ENCODE measurements at places on chromosomes 4 and X.

- DNase-seq: no peak
Measured at GRCh38 chr4:14868426-14869395, 133.6 kb upstream of the CPEB2 start.

DNA sequence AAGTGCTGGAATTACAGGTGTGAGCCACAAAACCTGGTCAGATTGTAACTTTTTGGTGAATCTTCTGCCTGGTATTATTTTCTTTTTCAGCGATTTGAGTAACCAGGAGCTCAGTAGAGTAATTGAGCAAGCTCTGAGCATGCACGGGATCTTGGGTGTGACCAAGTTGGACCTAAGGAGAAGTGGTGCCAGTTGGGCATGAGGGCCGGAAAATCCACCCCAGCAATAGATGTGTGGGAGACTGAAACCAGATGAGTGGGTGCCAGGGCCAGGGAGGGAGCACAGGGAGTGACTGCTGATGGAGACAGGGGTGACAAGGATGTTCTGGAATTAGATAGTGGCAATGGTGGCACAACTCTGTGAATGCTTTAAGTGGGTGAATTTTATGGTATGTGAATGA, 3.7 kb upstream of the CCNQ start:
- DNase-seq: no peak

DNA sequence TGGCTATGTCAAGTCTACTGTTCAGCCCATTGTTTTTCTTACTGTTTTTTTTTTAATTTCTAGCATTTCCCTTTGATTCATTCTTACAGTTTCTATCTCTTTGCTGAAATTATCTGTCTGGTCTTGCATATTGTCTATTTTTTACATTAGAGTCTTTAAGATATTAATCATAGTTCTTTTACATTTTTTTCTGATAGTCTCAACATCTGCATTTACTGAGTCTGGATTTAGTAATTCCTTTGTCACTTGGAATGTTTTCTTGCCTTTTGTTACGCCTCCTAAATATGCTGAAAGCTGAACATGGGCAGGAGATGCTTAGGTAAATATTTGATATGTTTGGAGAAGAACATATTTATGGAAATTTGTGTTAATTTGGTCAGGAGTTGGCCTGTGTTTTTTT, 10.4 kb downstream of the JADE3 start:
- no peak for DNase-seq

- DNase-seq: no peak
Measured at GRCh38 chrX:138484451-138484850, 227.1 kb downstream of the FGF13 start.

DNA sequence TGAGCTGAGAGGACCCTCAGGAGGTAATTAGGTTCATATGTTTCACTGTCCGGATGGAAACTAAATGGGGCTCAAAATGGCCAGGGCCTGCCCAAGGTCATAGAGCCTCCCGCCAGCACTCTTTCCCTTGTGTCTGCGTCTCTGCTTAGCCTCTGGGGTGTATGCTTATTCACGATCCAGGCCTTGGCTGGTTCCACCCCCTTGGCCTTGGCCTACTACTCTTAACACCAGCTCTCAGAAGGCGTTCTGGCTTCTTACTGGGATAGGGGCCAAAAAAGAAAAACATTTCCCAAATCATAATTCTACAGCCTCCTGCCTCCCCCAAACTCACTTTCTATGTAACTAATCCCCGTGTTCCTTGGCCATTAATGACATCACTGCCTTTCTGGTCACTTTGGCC, 68.8 kb downstream of the RTL5 start:
- no peak for DNase-seq

- DNase-seq: no peak
Measured at GRCh38 chrX:129512409-129512808, 10.9 kb downstream of the SMARCA1 start.

DNA sequence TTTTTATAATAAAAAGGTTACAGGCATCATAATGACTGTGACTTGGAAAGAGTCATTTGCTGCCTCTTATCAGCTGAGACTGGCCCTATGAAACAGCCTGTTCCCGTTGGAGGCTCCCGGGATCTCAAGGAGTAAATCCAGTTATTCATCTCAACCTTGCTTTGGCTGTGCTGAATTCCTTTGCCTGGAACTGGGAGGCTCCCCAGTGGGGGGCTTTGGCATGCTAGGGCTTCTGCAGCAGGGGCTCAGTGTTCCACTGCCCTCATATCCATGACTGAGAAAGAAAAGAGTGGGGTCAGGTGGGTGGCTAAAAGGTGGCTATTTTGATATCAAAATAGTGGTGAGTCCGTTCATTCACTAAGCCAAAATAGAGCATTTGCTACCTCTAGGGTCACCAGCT, 71.2 kb downstream of the TRPC5 start:
- DNase-seq: no peak

GRCh38 chr4:102684610-102685052, 76.1 kb downstream of the MANBA start:
- DNase-seq: peak; percentile 7

DNA sequence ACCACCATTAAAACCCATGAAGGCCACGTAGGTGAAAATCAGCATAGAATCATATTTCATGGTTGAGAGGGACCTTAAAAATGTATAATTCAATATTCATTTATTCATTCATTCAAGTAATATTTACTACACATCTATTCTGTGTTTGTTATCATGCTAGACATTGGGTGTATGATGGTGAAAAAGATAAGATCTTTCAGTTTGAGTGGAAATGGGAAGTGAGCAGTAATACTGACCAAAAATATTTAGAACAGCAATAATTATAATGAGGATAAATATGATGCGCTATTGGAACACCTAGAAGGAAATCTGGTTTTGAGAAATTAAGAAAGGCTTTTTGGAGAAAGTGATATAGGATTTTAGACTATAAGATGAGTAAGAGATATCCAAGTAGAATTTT, 28.0 kb downstream of the DKK2 start:
- DNase-seq: no peak

- no peak for DNase-seq
Measured at GRCh38 chrX:115387327-115387726, 97.8 kb downstream of the LUZP4 start.
